Right renal cortex interstitium (tissue), 3 donors: ENCODE measurements at places on chromosomes 6 and 20. TPM values are rescaled to one million over a fixed set of nuclear protein-coding genes. Genes with fewer than 3 reads are reported as not detected.
A peak's percentile ranks its signal among the peaks of the same experiment; 100 is the strongest.

GRCh38 chr6:3640868-3641267 lies 110.6 kb downstream of the PXDC1 start:
- no peak for DNase-seq

- DNase-seq: no peak
These were observed 81.6 kb downstream of the OLIG3 start for GRCh38 chr6:137412562-137412961.

- no peak for DNase-seq
These were observed 29.5 kb downstream of the PTPRA start for GRCh38 chr20:2902818-2903217.

- no peak for DNase-seq
These were observed 59.7 kb upstream of the SAMD3 start for GRCh38 chr6:130282234-130282995.

GRCh38 chr6:42745083-42745639 lies 742 bp downstream of the TBCC start:
- no peak for DNase-seq

DNA sequence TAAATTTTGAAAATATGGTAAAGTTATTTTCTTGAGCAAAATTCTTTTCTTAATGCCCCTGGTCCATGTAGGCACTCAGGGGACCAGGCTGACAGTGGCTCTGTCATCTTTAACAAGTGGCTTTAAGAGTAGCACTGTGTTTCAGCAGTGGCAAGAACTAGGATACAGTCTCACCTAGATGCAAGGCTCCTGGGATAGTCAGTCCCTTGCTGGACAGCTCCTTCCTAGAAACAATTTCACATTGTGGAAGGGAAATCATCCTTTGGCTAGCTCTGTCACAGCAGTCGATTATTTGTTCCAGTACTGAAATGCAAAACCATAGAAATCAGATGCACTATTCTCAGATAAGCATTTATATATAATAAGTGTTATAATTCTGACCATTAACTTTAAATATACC lies 175.4 kb upstream of the KCNQ5 start:
- DNase-seq: no peak

DNA sequence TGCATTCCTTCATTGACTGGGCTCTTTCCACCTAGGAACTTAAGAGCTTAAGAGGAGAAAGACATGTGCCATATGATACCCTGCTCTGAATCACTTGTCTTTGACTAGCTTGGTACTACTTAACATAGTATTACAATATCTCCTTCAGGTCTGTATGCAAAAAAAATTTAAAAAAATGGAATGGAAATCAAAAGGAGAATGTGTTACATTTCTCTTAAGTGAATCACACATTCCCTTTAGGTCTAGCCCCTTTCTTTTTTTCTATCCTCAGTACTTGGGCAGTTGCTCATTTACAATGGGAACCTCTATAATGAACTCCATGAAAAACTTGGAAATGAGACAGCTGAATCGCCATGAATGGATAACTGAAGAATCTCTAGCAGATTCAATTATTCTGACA lies 53.8 kb downstream of the SLC35F1 start:
- DNase-seq: no peak

- no peak for DNase-seq
These were observed 351.0 kb downstream of the BCKDHB start for GRCh38 chr6:80457439-80457933.

DNA sequence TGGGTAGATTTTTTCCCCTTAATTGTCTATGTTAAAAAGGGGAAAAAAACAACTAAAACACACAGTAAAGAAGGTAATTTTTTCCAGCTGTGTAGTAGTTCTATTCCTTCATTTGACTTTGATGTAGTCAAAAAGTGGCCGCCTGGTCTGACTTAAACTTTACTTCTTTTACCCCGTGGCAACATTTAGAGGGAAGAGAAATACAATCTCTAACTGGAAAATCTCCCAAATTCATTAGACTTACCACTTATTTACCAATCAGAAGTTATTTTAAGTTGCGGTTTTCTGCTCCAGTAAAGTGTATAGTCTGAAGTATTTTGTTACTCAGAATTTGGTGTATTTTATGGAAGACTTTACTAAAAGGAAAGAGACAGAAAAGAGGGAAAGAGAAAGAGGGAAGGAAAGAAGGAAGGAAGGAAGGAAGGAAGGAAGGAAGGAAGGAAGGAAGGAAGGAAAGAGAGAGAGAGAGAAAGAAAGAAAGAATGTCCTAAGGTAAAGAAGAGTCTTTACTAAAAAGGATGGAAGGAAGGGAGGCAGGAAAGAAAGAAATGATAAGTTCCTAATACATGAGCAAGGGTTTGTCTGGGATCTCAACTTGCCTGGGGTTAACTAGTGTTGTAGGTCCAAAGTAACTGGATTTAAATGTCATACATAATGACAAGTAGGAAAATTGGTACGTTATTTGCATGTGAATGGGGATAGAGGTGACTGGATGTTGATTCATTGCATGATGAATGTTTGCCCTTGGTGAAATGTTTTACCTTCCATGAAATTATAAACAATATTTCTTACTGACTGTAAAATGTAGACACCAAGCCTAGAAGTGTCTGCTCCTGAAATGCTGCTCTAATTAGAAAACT lies 135.1 kb downstream of the SAMD5 start:
- no peak for DNase-seq

DNA sequence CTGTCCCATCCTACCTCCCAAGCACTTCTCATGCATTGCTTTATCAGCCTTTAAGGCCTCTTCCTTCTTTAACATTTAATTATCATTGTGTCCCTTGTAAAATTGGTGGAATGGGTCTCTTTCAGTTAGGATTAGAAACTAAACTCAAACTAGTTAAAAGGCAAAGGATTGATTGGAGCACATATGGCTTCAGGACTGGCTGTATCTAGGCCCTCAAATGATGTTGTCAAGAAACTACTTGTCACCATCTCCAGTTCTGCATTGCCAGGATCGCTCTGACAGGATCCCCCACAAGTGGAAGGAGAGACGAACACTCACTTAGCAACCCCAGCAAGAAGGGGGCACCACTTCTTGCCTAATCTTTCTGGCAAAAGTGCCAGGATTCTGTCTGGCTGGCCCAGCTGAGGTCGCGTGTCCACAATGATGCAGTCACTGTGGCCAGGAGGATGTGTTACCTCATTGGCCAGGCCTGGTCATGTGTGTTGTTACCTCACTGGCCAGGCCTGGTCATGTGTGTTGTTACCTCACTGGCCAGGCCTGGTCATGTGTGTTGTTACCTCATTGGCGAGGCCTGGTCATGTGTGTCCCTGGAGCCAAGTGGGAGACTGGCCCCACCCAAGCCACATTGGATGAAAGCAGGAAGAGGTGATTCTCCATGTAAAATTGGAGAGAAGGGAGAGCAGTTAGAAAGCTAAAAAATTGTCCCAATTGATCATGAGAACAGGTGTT lies 5.0 kb downstream of the BANF2 start:
- DNase-seq: no peak

GRCh38 chr6:2478200-2478599 lies 232.8 kb upstream of the GMDS start:
- peak; percentile 40 for DNase-seq

DNA sequence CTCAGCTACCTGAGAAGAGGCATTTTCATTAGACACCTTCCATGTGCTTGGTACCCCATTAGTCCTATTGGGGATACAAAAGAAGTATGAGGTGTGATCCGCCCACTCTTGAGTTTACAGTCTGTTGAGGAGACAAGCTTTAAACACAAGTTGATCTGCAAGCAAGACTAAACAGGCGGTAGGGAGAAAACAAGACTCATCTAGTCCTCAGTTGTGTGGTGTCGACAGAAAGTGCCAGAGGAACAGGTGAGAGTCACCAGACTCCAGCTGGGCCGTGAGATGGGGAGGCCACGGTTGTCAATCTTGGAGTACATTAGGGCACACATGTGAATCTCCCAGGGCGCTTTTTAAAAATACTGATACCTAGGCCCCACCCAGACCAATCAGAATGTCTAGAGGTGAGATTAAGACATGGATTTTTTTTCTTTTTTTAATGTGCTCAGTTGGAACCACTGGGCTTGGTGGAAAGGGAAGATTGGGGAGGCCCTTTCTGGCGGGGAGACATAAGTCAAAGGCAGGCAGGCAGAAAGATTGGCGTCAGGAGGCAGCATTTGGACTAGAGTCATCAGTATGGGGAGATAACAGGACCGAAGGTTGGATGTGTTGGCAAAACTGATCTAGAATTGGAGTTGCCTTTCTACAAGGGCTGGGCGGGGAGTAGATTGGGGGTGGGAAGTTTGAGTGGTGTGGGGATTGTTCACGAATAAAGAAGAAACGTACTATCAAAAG lies 10.4 kb downstream of the E2F3 start:
- DNase-seq: no peak

The MYT1 gene
- 0.50 TPM for polyA plus RNA-seq

The BTBD9 gene
- 13.1 TPM for polyA plus RNA-seq

The DST gene
- polyA plus RNA-seq: 216 TPM

The MYL9 gene
- 241 TPM for polyA plus RNA-seq

The GGT7 gene
- polyA plus RNA-seq: 17.4 TPM

The MCM8 gene
- polyA plus RNA-seq: 15.6 TPM

The SNRPB gene
- polyA plus RNA-seq: 139 TPM

The PBX2 gene
- polyA plus RNA-seq: 165 TPM

The EPB41L2 gene
- polyA plus RNA-seq: 163 TPM

The ABHD12 gene
- polyA plus RNA-seq: 50.8 TPM

The LST1 gene
- polyA plus RNA-seq: 4.9 TPM

The SALL4 gene
- polyA plus RNA-seq: 4.9 TPM

The CTAGE9 gene
- polyA plus RNA-seq: not detected

The NMBR gene
- 0.26 TPM for polyA plus RNA-seq

The GPR6 gene
- not detected for polyA plus RNA-seq

The SLC16A10 gene
- 24.4 TPM for polyA plus RNA-seq

The PRDM13 gene
- polyA plus RNA-seq: not detected

The STMN3 gene
- polyA plus RNA-seq: 22.0 TPM

The WFDC12 gene
- polyA plus RNA-seq: not detected
